ENCODE measurements at places on chromosomes 1 and 21.
A peak's percentile ranks its signal among the peaks of the same experiment; 100 is the strongest.

- DNase-seq: peak; percentile 25
Measured at GRCh38 chr1:29686012-29686930, 449.9 kb downstream of the PTPRU start.

GRCh38 chr1:205453466-205453865 lies 2.4 kb downstream of the BLACAT1 start:
- DNase-seq: no peak

DNA sequence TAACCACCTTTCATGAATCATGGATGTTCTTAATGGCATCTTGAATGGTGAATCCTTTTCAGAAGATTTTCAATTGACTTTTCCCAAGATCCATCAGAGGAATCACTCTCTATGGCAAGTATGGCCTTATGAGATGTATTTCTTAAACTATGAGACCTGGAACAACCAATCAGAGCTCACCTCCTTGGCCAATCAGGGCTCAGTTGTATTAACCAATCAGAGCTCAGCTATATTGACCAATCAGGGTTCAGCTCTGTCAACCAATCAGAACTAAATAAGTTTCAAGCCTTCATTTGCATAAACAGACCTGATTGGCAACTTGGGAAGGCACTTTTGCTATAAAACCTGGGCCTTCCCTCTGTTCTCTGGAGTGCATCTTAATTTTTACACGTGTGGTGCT lies 13.6 kb upstream of the FAM3B start:
- DNase-seq: no peak

GRCh38 chr1:109722908-109723691 lies 11.0 kb downstream of the GSTM5 start:
- no peak for DNase-seq

DNA sequence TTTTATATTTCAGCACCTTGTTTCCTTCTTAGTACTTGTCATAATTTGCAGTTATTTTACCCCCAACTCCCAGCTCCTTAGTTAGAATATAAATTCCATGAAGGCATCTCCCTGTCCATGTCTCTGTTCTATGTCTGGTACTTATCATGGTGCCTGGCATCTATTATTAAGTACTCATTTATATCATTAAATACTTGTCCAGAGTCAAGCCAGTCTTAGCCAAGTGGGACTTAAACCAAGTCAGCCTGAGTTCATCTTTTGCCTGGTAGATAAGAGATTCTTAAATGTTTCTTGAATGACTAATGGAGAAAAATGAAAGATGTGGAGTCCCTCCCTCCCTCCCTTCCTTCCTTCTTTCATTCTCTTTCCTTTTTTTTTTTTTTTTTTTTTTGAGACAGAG lies 9.4 kb downstream of the SLC25A44 start:
- DNase-seq: no peak

- DNase-seq: peak; percentile 51
Measured at GRCh38 chr21:41634858-41635257, 126.9 kb upstream of the TMPRSS2 start.

GRCh38 chr1:200041337-200042118 lies 14.0 kb downstream of the NR5A2 start:
- no peak for DNase-seq

DNA sequence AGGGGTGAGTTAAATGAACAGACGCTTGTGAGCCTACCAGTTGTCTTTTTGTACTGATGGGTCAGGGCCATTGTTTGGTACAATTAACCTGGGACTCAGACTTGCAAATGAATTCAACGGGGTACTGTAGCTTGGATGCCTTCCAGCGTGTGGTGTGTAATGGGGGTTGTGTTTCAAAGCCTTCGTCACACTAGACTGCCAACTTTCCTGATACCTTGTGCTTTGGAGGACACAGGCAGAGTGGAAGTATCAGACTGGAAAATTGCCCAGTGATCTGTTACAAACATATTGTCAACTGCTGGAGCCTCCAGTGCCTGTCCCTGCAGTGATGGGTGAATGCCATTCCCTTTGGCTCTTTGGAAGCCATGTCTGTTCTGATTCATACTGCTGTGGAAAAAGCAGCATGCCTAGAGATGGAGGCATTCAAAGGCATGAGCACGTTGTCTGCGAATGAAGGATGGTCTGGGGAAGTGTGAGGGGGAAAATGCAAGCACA lies 384.5 kb downstream of the LMX1A start:
- no peak for DNase-seq

DNA sequence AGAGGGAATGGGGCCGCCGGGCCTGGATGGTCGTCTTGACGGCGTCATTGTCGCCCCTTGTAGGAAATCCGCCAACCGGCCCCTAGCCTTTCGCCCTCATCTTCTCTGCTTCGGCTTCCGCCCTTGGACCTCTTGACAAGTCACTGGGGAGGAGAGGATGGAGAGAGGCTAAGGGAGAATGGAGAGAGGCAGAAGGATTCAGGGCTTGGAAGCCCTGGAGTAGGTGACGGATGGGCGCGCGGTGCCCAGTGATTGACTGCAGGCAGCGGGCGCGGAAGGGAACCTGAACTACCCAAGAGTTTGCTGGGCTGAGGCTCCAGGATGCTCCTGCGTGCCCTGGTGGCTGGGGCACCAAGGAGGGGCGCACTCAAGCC lies 651 bp downstream of the PDE4B start:
- no peak for DNase-seq

GRCh38 chr1:44339731-44340130 lies 15.3 kb downstream of the ERI3 start:
- DNase-seq: no peak

DNA sequence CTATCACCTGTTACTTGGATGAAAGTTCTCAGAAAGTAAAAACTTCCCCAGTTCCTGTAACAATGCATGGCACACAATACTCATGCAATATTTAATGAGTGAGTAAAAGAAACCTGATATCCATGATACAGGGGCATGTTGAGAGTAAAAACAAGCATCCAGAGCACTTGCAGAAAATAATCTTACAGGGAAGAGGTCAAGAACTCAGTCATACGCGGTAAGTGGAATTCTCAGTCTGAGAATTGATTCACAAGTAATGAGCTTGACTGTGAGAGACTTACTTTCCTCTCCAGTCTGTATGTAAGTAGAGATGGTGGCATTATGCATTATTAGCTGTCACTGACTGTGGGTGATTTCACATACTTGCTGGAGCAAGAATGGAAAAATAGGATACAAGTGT lies 976.9 kb downstream of the BRINP3 start:
- no peak for DNase-seq

All from tibial artery (tissue), 4 donors.